ENCODE measurements at places on chromosomes 16 and 17. TPM values are rescaled to one million over a fixed set of nuclear protein-coding genes. Genes with fewer than 3 reads are reported as not detected.

- DNase-seq: no peak
These were observed 3.6 kb upstream of the SLFN11 start for GRCh38 chr17:35377068-35377467.

DNA sequence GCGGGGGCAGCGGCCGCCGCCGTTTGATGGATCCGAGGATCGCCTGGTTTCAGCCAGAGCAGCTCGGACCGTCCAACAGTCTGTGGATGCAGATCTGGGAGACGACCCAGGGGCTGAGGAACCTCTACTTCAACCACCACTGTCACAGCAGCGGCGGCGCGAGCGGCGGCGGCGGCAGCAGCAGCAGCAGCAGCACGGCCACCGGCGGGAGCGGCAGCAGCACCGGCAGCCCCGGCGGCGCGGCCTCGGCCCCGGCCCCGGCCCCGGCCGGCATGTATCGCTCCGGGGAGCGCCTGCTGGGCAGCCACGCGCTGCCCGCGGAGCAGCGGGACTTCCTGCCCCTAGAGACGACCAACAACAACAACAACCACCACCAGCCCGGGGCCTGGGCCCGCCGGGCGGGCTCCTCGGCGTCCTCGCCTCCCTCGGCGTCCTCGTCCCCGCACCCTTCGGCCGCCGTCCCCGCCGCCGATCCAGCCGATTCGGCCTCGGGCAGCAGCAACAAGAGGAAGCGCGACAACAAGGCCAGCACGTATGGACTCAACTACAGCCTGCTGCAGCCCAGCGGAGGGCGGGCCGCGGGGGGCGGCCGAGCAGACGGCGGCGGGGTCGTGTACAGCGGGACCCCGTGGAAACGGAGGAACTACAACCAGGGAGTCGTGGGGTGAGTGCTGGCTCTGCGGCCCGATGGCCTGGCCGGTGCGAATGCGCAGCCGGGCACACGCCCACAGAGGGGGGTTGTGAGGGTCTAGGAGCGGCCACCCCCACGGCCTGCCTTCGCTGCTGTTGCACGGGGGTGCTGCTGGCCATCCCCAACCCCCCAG, 702 bp downstream of the TENT4B start:
- DNase-seq: peak; percentile 43

- no peak for DNase-seq
These were observed 13.5 kb upstream of the CETP start for GRCh38 chr16:56948234-56948633.

Gene KRTAP9-8
- not detected for total RNA-seq

- DNase-seq: no peak
These were observed 21.0 kb downstream of the C16orf90 start for GRCh38 chr16:3474136-3474779.

Gene NUFIP2
- 38.5 TPM for total RNA-seq

Gene SP2
- 2.6 TPM for total RNA-seq

Gene KRTAP4-4
- not detected for total RNA-seq

Gene FGF11
- 0.51 TPM for total RNA-seq

DNA sequence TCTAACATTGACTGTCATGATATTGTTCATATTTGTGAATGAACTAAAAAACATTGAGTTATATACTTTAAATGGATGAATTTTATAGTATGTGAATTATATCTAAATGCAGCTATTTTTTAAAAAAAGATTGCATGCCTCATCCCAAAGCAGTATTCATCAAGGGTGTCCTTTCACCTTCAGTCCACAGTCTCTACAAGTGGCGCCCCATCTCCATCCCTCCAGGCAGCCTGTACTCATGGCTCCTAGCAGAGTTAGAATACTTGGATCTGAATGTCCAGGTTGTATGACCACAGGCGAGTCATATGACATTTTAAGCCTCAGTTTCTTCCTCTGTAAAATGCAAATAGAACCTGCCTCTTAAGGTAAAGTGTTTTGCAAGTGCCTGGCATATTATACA, 69.8 kb downstream of the TMEM100 start:
- no peak for DNase-seq

- no peak for DNase-seq
These were observed 116.3 kb downstream of the SOX9 start for GRCh38 chr17:72236980-72237633.

DNA sequence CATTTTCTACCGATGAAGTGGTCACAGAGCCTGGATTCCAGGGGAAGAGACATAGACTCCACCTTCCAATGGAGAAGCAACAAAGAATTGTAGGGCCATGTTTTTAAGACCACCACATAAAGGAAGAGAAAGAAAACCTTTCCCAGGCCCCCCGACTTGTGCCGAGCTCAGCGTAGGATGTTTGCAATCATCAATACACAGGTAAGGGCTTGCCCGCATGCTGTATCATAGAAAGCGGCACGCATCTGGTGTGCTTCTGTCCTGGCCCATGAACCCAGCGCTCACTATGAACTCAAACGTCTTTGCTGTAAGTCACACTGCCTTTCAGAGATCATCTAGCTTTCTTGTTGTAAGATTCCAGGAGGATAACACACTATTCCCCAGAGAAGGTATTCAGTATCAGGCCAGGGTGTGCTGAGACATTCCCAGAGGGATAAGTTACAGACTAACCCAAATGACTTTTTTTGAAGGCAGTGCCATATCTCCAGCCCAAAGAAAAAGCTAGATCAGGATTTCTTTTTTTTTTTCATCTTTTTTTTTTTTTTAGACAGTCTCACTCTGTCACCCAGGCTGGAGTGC, 79.5 kb upstream of the RPL38 start:
- no peak for DNase-seq

Gene MC1R
- total RNA-seq: 2.6 TPM

Gene NXN
- 123 TPM for total RNA-seq

GRCh38 chr17:48615047-48615962, at the start of gene HOXB8:
Gene HOXB8, minus strand, starts transcription at chr17:48615292. Its CDS starts 588 bp downstream, at chr17:48614704.
- DNase-seq: peak; percentile 25

Gene MRPL38
- total RNA-seq: 49.3 TPM

Gene SOST
- total RNA-seq: 0.05 TPM

DNA sequence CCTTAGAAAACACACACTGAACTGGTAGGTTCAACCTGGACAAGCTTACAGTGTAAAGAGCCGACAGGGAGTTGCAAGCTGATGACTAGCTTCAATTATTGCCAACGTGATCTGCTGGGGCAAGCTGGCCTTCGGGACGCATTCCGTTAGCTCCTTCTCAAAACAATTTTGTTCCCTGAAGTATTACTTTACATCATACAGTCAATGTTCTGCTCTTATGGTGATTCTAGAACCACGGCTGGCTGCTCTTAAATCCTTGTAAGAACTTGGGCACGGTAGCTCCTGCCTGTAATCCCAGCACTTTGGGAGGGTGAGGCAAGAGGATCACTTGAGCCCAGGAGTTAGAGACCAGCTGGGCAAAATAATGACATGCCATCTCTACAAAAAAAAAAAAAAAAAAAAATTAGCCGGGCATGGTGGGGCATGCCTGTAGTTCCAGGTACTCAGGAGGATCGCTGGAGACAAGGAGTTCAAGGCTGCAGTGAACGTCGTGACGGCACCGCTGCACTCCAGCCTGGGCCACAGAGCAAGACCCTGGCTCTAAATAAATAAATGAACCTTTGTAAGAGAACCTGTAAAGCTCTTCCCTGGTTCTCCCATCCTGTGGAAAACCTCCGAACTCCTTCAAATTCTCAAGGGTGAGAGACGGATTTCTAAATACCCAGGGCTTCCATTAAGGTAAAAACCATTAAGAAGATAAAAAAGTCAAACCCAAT, 2.0 kb downstream of the CDIP1 start:
- DNase-seq: no peak

Gene GAST
- not detected for total RNA-seq

DNA sequence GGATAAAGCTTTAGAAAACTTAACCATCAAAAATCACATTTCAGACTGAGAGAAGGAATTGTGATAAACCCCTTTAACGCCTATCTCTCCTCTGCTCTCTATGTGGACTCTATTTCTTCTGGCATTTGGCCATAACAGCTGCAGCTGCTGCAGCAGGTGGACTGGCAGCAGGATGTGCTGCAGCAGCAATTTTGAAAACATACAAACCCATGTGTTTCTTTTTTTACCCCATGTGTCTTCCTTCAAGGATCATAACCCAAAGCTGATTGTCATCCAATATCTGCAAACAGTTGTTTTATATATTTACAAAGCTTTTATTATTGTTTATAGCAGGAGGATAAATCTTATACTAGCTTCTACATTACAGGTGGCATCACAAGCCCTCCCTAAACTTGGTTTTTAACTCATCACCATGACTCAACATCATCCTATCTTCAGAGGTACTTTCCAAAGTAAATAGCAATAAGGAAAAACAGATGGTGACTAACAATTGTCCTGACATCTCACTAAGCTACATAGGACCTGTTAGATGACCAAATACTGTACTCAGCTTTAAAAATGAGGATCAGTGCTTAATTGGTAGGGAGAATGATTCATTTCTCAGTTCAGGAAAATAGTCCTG, 14.5 kb upstream of the KRTAP9-2 start:
- no peak for DNase-seq

DNA sequence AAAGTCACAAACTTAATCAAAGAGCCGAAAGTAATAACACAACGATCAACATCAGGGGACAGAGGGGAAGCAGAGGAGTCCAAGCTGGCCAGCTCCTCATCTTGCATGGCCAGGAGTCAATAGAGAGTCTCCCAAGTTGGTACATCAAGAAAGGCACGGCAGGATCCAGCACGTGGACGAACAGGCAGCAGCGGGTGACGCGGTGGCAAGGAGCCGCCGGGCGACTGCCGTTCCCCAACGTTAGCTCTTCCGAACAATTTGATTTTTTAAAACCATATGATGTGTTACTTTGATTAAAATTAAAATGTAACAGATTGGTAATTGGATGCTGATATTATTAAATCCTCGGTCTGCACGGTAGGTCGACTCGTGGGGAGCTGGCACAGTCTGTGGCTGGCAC, 81.8 kb upstream of the DOC2B start:
- DNase-seq: no peak

Gene NRN1L
- total RNA-seq: 0.51 TPM

DNA sequence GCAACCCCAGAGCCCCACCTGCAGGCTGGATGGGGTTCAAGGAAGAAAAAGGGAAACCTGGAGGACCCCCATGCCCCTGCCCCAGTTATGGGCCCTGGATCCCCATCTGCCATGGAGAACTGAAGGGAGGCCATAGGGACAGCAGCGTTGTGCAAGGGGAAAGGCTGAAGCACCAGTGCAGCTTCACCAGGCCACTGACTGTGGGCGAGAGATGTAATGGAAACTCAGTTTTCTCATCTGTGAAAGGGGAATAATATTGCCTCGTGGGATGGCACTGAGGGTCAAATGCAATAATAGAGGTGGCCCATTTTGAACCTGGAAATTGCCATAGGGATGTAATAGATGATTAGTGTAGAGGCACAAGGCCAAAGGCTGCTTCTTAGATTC, 9.9 kb upstream of the TSPOAP1 start:
- no peak for DNase-seq

Gene TNS4
- not detected for total RNA-seq

Gene TMC7
- 6.5 TPM for total RNA-seq

DNA sequence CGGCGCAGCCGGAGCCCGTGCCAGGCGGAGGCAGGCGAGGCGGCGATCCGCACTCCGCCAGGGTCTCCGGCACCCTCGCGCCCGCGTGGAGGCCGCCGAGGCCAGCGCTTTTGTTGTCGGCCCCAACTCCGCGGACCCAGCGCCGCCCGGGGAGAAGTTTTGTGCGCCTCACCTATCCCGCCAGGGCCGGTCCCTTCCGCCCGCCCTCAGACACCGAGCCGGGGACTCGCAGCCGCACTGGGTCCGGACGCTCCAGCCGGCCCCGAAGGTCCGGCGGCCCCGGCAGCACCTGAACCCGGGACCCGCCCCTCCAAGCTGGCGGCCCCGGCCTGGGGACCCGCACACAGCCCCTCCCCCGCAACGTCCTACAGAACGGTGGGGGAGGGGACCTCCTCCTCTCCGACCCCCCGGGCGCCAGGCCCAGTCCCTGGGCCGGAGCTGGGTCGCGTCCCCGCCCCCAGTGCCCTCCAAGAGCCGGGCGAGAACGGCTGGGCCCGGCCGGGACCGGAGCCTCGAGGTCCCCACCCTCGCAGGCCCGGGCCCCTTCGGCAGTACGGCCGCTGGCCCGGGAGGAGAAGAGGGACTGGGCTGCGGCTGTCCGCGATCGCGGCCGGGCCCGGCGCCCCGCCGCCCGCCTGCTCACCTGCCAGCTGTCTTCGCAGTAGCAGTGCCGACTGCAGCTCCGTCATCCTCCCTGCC, 698 bp downstream of the UBE2G1 start:
- DNase-seq: peak; percentile 47

GRCh38 chr17:65559461-65559803, 2.0 kb downstream of the AXIN2 start:
- DNase-seq: no peak

Gene NEUROD2
- total RNA-seq: not detected

Gene KRT16
- total RNA-seq: 0.28 TPM

GRCh38 chr16:30351586-30352419, 3.3 kb downstream of the CD2BP2 start:
- DNase-seq: peak; percentile 97

Gene CDK3
- 2.1 TPM for total RNA-seq

GRCh38 chr17:4901648-4902344, 1.1 kb downstream of the CHRNE start:
- DNase-seq: peak; percentile 77

Gene C16orf78
- total RNA-seq: not detected

Gene CCL1
- not detected for total RNA-seq

Gene NOG
- 0.23 TPM for total RNA-seq

Gene TP53TG3
- not detected for total RNA-seq

- no peak for DNase-seq
These were observed 109.4 kb downstream of the MRTFB start for GRCh38 chr16:14180481-14180944.

- DNase-seq: no peak
These were observed 7.2 kb downstream of the EVPL start for GRCh38 chr17:76019833-76020467.

DNA sequence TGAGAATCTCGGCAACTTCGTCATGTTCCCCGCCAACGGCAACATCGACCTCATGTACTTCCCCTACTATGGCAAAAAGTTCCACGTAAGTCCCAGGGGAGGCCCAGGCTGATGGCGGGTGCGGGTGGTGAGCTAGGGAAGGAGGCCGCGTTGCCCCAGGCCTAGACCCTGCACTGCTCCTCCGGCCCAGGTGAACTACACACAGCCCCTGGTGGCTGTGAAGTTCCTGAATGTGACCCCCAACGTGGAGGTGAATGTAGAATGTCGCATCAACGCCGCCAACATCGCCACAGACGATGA, 4.8 kb downstream of the ATP1B2 start:
- DNase-seq: no peak

- no peak for DNase-seq
These were observed 11.0 kb upstream of the BEAN1 start for GRCh38 chr16:66416136-66416535.

- DNase-seq: no peak
These were observed 43.6 kb downstream of the SMG6 start for GRCh38 chr17:2259769-2260536.
